HFFc6 (cell line): ENCODE measurements at places on chromosomes 5 and 9.

GRCh38 chr5:56674441-56674840, 140.9 kb upstream of the MAP3K1 start:
- no peak for DNase-seq

DNA sequence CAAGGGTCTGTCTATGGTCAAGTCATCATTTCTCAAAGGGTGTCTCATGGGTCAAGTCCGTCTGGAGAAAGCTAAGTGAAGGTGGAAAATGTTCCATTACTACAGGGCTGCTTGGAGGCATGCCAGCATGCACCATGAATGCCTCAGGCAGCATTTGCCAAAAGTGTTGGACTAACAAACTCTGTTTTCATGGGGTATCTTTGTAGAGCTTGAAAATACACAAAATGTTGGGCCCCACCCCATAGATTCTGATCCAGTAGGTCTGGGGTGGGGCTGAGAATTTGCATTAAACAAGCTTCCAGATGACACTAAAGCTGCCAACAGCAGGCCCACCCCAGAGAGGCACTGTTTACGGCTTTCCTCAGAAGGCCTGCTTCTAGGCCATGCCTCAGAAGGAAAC, 75.0 kb upstream of the FRRS1L start:
- no peak for DNase-seq

DNA sequence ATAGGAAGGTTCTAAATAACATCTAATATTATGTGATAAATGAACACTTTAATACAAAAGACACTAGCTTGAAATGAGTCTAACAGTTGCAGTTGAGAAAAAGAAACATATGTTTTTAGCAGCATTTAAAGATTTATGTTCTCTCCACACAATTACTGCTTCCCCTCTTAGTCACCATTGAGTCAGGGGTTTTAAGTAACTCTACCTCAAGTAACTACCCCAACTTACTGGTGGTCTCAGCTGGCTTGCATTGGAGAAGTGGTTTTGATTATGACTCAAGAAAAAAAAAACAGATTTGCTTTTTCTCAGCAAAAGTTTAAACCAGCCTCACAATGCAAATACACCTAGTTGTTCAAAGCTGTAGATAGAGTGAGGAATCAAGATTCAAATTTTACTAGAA, 1216.5 kb upstream of the CDH9 start:
- no peak for DNase-seq

DNA sequence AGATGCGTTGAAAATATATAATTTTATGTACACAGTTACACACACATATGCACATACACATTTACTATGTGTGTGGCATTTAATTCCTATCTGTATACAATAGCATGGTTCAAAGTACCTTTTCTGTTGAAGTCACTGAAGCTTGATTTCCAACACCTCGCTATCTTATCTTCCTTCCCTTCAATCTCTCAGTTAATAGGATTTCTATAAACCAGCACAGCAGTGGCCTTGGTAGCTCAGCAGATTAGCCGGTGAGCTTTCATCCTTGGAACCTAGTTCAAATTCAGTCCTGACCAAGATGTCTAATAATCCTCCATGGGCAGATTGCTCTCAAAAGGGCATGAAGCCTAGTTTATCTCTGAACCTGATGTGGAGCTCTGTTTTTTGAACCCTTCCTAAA, 2389.5 kb downstream of the MAT2B start:
- DNase-seq = no peak

DNA sequence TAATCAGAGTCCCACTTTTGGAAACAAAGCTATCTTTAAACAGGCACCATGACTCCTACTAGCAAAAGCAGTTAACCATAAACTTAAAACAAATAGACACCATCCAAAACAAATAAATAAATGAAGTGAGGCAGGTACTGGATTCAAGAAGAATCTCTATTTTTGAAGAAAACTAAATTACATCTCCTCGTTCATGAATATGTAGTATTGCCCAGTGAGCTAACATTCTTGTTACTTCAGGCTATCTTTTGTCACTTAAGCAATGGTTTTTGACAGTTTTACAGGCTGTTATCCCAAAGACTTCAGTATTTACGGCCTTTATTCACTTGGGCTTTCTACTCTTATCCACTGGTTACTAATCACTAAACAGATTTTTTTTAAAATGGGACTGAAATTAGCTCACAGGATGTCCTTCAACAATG, 242.5 kb downstream of the MLLT3 start:
- DNase-seq = no peak

DNA sequence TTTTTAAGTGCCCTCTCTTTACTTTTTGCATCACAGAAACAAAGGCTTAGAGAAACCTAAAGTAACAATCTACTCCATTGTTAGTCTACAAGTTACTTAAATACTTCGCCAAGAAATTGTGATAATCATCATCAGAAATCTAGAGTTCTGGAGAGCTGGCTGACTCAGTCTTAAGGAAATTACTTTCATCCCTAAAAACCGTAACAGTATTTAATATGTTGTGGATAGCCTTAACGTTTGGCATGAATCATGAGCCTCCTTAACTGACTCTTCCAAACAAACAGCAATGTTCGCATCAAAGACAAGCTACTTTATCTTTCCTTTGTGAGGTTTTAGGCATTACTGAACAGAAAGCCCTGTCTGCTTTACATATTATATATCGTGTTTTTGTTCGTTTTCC, 128.7 kb downstream of the NIPBL start:
- DNase-seq = peak; percentile 74

GRCh38 chr5:35900972-35901695, 37.3 kb downstream of the CAPSL start:
- DNase-seq = no peak

- no peak for DNase-seq
Measured at GRCh38 chr5:127549551-127549950, 32.1 kb downstream of the PRRC1 start.

GRCh38 chr5:13976867-13977830, 32.7 kb upstream of the DNAH5 start:
- DNase-seq = peak; percentile 62

DNA sequence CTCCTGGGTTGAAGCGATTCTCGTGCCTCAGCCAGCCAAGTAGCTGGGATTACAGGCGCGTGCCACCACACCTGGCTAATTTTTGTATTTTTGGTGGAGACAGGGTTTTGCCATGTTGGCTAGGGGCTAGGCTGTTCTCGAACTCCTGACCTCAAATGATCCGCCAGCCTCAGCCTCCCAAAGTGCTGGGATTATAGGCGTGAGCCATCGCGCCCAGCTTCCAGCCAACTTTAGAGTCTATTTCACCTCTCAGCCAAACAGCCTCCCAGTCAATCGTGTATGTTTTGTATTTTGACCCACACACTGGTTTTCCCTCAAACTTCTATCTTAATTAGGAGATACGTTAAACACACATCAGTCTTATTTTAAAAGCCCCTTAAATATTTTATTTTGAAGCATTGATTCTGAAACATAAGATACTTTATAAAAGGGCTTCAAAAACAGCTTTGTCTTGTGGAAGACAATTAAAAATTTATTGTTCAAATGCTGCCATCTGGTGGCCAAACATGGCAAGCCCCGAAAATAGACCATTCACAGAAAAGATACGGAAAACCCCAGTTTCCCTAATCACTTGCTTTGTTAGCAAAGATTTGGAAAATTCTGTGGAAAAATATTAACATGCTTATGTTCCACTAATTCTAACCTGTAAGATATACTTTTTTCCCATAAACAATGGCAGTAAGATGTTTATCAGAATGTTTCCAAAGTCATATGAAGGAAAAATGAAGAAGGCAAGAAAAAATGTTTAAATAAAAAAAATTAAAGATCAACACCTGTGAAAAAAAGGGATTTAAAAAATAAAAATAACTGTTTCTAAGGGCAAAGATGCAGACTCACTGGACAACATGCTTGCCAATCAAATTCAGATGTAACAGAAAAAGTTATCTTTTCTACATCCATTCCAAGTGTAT, 33.1 kb downstream of the APTX start:
- peak; percentile 54 for DNase-seq

DNA sequence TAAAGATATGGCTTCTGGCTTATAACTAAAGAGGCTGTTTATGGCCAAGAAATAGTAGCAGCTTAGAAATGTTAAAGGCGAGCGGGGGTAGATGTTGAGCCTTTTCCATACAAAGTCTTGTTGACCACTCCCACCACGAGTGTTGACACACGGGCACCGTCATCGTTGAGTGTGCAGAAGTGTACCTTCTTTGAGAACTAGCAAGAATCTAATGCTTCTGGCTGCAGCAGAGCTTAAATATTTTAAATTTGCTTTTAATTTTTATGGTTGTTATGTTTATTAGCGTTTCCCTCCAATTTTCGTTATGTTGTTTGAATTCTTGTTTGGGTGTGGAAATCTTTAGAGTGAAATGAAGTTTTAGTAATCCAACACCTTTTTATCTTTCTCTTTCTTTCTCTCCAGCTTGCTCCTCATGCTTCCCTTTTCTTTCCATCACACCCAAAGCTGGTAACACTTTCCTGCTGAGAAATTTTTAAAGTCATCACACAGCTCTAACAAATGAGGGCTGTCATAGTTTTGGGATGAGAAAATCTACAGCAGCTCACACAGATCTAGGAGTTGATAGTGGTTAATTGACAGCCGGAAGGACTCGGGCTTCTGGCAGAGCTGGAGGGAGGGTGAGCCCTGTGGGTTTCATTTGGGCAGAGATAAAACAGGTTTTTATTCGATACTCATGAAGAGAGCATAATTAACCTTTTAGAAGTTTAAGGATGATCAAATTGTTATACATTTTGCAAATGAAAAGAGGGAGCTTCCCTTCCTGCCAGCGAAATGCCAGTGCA, 120.1 kb upstream of the ZNF608 start:
- no peak for DNase-seq

GRCh38 chr5:22465616-22466015, 387.5 kb downstream of the CDH12 start:
- DNase-seq = no peak

GRCh38 chr9:128082151-128082550, 14.1 kb downstream of the SLC25A25 start:
- DNase-seq = no peak

- DNase-seq = peak; percentile 17
Measured at GRCh38 chr5:77935506-77936364, 159.6 kb upstream of the TBCA start.

DNA sequence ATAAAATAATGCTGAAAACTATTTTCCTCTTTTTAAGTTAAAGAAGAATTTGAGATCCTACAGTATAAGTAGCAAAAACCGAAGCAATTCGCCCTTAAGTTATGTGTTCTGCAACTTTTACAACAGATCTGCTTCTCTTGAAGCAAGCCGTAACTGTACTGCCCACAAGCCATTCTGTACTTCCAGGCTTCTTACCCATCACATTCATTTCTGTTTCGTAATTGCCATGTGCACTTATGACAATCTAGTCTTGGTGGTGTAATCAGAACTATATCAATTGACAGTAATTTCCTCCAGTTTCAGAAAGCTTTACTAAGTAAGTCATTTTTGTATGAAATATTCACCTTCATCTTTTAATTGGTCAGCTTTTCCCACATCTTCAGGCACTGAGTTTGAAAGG, 13.8 kb downstream of the SGTB start:
- DNase-seq = no peak
